NCI-H2171 treated with DMSO at 0.1 percent for 48 hours (cell line): ENCODE measurements at places on chromosomes 2 and 18.

DNA sequence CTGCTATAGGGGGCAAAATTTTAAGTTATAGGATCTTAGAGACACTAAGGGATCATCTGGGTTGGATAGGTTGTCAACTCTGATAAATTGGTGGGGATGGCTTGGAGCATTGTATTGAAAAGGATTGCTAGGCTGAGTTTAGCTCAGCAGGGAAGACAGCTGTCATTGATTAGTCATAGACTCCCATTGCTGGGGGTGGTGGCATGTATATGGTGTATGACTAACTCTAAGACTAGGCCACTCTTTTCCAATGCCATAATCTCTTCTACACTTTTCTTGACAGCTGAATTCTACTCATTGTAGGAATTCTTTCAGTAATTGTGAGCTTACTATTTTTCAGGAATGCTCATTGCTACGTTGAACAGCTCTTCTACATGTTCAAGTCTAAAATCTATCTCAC, 81.3 kb upstream of the PELI1 start:
- DNase-seq: no peak

DNA sequence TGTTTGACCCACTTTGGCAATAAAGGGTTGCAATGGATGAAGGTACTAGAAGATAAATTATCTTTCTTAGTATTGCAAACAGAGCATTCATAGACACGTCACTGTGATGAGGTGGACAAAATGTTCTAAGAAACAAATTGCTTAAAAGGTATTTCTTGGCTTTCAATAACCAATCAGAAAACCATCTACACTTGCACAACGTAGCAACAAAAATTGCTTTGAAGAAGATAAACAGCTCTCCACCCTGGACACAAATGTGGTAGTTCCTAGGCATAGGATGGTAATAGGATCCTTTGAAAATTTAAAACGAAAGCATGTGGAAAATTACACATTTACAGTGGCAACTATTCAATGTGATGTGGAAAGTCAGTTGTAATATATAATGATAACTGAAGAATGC, 439.9 kb upstream of the ETAA1 start:
- no peak for DNase-seq

DNA sequence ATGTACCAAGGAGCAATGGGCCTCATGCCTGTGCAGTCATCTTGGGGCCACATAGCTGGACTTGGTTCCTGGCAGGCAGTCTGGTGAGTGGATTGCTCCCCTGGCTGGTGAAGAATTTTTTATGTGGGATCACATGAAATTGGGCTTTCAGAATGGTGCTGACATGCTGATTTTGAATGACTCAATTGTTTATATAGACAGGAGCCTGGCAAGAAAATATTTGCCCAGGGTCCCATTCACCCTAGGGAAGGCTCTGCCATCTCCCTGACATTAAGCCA, 266.9 kb downstream of the DYSF start:
- no peak for DNase-seq

GRCh38 chr18:37667836-37668235, 102.2 kb upstream of the CELF4 start:
- no peak for DNase-seq

GRCh38 chr18:2871111-2871720, 24.4 kb downstream of the EMILIN2 start:
- no peak for DNase-seq

DNA sequence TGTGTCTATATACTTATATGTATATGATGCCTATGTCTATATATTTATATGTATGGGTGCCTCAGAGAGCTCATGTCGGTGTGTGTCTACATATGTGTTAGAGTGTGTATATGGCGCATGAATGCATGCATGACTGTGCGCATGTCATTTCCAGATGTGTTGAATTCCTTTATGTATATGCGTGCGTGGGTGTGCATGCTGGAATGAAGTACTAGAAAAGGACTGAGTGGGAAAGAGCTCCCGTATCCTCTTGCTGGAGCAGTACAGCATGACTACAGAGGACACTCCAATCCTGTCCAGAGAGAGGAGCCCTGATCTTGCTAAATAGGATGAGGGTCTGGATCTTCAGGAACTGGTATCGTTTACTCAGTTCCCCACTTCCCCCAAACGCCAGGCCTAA, 56.8 kb upstream of the LRPPRC start:
- no peak for DNase-seq

DNA sequence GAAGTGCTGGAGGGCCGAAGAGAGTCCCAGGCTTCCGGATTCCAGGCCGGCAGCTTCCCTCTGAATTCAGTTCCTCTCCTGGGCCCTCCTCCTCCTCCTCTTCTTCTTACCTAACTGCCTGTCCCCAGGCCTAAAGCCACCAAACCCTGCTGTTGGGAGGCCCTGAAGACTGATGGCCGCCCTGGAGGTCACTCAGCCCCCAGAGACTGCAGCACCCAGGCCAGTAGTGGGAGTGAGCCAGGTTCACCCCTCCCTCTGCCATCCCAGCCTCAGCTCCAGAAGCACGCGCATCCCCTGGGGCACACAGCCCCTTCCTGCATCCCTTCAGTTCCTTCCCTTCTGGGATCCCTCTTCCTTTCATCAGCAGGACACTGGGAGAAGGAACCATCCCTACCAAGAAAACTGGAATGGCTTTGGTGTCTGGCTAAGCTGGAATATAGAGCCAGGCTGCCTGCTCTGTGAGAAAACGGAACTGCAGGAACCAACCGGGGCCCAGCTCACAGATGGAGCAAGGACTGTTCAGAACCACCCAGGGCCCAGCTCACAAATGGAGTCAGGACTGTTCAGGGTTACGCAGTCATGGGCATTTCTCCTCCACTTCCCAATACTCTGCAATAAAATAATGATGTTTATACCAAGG, 127.4 kb downstream of the NDUFA10 start:
- DNase-seq: no peak

DNA sequence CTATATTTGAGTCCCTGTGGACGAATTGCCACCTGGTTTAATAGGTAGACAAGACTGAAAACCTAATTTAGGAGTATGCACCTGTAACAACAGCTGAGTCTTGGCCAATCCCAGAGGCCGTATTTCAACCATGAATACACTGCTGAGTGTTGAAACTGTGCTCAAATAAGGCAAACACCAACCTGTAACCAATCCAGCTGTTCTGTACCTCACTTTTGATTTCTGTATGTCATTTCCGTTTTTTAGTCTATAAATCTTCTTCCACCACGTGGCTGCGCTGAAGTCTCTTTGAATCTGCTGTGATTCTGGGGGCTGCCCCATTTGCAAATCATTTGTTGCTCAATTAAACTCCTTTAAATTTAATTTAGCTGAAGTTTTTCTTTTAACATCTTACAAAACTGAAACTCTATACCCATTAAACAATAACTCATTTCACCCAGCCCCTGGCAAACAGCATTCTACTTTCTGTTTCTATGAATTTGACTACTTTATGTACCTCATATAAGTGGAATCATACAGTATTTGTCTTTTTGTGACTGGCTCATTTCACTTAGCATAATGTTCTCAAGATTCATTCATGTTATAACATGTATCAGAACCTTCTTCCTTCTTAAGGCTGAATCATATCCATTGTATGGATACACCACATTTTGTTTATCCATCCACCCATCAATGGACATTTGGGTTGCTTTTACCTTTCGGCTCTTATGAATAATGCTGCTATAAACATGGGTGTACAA, 7.5 kb upstream of the YPEL5 start:
- DNase-seq: no peak

DNA sequence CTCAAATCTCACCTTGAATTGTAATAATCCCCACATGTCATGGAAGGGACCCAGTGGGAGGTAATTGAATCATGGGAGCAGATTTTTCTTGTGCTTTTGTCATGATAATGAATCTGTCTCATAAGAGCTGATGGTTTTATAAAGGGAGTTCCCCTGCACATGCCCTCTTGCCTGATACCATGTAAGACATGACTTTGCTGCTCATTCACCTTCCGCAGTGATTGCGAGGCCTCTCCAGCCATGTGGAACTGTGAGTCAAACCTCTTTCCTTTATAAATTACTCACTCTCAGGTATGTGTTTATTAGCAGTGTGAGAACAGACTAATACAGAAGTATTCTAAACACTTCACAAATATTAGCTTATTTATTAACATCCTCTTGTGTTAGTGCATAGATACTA, 516.7 kb downstream of the LRRTM4 start:
- no peak for DNase-seq

DNA sequence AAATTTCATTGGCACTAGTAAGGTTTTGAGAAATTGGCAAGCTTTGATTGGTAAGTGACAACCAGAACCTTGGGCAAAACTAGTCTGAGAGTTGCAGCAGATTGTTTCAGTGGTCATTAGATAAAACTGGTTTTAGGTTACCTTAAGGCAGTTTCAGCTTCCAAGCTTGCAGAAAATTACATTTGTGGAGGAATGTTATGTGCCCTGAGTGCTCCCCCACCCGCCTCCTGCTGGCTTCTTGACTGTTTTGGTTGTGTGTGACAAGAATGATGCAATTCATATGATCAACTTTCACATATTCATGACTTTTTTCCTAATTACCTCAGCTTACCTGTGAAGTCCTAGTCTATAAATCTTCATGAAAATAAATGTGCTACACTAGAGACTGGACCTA, 599.5 kb upstream of the ZNF804A start:
- no peak for DNase-seq

DNA sequence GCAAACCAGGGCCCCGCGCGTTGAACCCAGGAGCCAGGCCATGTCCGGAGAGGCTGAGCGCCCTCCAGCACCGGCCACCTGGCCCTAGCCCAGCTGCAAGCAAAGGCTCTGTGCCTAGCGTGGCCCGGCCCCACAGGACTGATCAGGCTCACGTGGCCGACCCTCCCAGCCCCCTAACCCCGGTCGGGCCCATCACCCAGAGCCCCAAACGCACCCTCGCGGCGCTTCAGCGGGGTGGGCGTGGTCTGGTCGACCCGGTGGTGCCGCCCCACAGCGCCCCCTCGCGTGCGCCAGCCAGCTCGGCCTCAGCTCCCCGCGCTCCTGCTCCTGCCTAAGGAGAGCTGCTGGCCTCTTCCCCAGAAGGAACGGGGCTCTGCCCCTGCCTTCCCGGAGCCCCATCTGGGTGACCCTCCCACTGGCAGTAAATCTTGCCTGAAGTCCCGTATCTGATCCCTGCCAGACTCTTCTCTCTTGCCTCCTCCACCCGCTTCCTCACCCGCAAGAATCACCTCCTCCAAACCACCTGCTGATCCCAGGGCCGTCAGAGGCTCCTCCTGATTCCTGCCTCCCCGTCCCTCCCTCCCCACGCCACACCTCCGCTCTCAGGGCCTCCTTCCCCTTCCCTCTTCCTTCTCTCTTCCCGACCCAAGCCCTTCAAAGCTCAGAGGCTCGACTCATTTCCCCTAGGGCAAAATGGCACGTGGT, 12.3 kb upstream of the TEX51 start:
- DNase-seq: peak; percentile 52

- DNase-seq: peak; percentile 19
These were observed 2.3 kb upstream of the MAL start for GRCh38 chr2:95023222-95023597.

DNA sequence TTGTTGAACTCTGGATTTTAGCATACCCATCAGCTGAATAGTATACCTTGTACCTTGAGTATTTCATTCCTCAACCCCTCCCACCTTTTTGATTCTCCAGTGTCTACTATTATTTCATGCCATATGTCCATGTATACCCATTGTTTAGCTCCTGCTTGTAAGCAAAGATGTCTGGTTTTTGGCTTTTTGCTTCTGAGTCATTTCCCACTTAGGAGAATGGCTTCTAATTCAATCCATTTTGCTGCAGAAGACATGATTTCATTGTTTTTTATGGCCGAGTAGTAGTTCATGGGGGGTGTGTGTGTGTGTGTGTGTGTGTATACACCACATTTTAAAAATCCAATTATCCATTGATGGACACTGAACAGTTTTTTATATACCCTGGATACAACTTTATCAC, 24.3 kb upstream of the MOCOS start:
- peak; percentile 55 for DNase-seq

DNA sequence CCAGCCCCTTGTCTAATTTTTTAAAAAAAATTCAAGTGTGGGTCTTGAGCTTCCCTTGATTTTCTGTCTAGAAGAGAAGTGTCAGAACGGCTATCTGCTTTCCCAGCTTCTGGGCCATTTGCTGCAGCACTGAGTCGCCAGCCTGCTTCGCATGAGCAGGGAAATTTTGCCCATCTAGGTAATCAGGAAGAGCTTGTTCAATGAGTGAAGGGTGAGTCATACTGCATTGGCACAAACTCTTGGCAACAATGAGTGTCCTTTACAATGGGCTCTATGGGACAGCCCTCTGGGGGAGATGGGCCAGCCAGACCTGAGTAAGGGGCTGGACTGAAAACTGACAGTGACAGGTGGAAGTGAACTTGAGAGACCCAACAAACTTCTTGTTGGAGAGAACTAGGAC, 2.4 kb upstream of the RNF144A start:
- DNase-seq: no peak

DNA sequence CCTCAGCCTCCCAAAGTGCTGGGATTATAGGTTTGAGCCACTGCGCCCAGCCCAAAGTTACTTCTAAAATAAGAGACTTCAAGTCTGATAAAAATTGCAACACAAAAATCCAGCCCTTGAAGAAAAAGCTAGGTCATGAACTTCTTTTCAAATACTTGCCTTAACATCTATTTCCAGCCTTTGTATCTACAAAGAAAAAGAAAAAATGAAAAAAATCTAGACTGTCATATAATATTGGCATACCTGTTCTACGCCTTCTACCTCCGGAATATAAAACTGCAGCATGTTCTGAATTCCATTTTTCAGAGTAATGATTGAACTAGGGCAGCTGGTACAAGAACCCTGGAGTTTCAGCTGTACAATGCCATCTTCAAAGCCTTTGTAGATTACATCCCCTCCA, 13.1 kb upstream of the GFPT1 start:
- DNase-seq: no peak

DNA sequence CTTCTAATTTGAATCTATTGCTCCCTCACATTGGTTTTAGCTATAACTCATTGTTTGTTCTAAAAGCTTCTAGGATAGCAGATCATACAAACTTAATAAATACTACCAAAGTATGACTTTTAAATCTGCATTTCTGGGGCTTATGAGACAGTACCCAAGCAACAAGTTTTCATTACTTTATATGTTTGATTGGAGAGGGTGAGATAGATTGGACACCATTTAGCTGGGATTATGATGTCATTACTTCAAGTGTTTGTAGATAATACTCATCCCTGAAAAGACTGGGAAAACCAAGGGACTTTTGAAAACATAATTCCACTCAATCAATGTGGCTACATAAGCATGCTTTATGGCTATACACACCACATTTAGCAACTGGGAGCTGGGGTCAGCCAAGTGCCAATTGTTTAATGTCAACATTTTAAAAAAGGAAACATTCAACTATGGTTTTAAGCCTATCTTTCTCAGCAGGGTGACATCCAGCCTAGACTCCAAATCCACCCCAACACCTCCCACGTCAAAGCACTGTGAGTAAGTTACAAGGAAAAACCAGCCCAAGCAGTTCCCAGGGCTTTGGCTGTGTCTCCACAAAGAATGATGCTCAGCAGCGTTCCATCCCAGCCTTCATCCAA, 119.9 kb downstream of the ETAA1 start:
- DNase-seq: no peak

DNA sequence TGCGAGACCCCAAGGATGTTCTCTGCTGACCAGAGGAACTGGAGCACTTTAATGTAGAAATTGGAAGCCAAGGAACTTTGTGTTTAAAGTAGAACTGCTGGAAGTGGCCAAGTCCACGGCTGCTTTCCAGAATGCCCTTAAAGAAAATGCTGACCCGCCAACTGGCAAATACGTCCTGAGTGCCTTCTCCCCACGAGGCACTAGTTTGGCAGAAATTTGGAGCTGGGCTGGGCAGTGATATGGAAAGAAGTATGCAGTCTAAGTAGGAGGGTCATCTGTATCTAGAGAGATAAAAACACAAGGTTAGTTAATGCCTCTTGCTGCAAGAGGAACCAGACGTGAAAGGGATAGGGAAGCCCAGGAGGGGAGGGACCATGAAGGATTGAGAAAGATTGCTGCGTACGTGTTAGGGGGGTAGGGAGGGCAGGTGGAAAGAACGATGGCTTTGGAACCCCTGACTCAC, 59.3 kb upstream of the RFX8 start:
- no peak for DNase-seq
